ENCODE measurements at places on chromosomes 1 and 21.

GRCh38 chr1:200182701-200183100 lies 155.2 kb downstream of the NR5A2 start:
- no peak for DNase-seq

DNA sequence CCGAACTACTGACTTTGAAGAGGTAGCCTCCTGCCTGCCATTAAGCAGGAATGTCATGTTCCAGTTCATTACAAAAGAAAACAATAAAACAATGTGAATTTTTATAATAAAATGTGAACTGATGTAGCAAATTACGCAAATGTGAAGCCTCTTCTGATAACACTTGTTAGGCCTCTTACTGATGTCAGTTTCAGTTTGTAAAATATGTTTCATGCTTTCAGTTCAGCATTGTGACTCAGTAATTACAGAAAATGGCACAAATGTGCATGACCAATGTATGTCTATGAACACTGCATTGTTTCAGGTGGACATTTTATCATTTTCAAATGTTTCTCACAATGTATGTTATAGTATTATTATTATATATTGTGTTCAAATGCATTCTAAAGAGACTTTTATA lies 159.8 kb upstream of the SGIP1 start:
- no peak for DNase-seq

GRCh38 chr1:18949686-18950400 lies 6.6 kb downstream of the IFFO2 start:
- DNase-seq: peak; percentile 81

GRCh38 chr1:180609643-180610555 lies 21.9 kb upstream of the XPR1 start:
- DNase-seq: no peak

DNA sequence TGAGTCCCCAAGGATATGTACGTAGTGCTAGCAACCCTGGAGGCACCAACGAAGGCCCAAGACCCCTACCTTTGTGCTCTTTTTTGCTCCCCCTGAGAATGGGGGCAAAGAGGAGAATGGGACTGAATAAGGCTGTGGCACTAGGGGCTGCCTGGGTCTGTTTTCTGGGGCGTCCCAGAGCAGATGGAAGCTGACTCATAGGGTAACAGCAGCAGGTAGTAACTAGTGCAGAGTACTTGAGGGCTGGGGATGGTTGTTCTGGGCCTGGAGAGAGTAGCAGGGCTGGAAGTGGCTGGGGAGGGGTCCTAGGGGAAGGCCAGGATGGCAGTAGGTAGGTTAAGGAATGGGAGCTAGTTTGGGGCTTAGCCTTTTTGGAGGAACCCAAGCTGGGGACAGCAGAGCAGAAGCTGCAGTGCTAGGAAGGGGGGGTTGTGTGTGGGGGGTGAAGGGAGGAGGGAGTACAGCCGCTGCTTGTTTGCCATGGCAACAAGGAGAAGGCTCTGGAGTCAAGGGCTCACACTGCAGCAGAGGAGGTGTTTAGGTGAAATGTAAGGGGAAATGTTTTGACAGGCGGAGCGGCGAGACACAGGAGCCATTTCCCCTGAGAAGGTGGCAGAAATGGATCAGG lies 1.8 kb downstream of the NCDN start:
- no peak for DNase-seq

DNA sequence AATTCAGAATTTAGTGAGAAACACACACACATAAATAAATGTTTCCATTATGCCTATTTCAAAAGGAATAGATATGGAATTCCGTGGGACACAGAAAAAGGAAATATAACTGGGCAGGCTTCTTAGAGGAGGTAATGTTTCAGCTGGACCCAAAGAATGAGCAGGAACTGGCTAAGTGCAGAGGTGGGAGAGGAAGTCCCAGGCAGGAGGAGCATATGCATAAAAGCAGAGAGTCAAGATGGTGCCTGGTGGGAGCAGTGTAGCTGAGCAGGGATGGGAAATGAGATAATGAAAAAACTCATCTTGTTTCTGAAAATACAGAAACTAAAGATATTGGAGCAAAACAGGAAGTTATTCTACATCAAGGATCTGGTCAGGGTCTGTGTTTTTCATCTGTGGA lies 115.2 kb upstream of the MAGI3 start:
- no peak for DNase-seq

- DNase-seq: no peak
These were observed 380.1 kb upstream of the CHRM3 start for GRCh38 chr1:239006276-239006675.

- no peak for DNase-seq
These were observed 1485.9 kb downstream of the PLA2G4A start for GRCh38 chr1:188314557-188315137.

DNA sequence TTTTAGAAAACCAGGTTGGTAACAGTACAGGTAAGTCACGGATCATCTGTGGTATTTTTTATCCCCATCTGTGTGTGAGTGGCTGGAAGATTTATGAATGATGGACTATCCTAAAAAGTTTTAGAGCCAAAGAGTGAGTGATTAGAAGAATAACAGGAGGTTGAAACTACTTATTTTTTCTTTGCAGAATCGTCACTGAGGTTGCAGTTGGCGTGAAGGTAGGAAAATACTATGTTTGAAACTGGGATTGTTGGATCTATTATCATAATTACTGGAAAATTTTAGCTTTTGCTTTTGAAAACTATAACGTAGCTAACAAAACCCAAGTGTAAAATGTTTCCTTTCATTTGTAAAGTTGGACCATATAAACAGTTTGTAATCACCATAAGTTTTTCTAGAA lies 1.8 kb downstream of the PTBP2 start:
- DNase-seq: no peak

- peak; percentile 31 for DNase-seq
These were observed at the start of gene TFF3 for GRCh38 chr21:42315296-42315891. Gene TFF3 (minus strand): TSS chr21:42315409. CDS start chr21:42315374, 35 bp downstream.

DNA sequence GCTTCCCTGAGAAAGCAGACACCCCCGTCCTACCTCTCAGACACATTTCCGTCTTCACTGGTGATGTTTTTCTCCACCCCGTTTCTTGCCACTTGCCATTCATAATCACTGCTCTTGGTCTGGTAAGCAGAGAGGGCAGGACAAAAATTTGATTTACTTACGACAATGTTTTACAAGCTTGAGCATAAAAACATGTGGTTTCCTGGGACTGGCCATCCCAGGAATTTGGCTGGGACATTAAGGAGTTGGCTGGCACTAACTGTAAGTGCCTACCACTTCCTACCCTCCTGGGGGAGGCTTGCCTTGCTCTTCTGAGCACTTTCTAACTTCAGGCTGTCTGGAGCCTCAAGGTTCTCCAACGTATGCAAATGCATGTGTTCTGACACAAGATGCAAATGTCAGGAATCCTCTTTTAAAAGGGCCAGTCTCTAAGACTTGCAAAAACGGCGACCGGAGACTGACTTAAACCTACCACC lies 24.2 kb downstream of the ZBTB18 start:
- no peak for DNase-seq

DNA sequence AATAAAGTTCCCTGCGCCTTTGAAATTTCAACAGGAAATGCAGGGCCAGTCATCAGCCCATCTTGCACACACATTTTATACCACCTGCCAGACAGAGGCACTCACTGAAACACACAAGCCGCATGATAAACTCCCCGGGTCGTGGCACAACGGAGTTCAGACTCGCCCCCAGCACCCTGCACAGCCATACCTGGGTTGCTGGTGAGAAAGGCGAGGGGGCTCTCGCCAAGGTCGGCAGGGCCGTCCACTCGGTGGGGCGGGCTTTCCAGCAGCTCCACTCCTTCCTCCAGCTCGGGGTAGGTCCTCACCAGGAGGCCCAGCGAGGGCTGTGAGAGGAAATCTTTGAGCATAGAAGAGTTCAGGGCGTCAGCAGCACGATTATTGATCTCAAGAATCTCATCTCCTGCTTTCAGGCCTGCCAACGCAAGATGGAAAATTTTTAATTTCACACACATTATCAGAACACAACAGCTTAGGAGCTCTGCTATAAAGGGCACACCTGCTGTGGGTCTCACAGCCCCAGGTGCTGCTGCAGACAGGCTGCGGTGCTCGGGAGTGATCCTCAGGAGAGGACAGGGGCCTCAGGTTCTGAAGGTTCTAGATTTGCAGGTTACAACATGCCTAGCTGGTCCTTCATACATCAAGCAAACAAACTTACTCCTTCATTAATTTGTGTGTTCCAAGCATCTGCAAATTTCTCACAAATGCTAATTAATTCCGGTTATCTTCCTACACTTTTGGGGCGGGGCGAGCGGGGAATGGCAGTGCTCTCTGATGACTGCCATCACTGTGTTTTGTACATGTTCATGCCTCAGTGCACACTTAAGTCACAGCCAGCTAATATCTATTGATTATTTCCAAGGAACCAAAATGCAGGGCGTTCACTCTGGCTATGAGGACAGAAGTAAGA lies 144.2 kb upstream of the KRTAP19-8 start:
- DNase-seq: no peak

GRCh38 chr1:229822026-229822425 lies 196.0 kb downstream of the URB2 start:
- no peak for DNase-seq

- no peak for DNase-seq
These were observed 192.9 kb upstream of the PTGFR start for GRCh38 chr1:78297836-78298235.

DNA sequence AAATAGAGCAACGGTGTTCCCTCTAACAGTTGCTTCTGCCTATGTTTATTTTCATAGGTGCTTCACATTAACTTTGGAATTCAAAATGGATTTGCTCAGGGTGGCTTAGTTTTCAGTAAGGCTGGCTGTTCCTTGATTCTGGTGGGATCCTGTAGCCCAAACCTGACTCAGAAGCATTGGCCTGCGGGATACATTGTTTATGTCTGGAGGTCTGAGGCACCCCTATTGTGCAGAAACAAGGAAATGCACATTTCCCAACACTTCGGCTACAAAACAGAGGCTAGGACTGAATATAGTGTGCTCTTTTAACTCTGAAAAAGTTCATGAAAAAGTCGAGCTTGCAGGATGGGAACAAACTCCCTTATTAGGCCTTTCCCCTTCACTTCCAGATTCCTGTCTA lies 133.8 kb upstream of the F3 start:
- peak; percentile 89 for DNase-seq

GRCh38 chr1:22789356-22789994 lies 78.8 kb downstream of the EPHB2 start:
- DNase-seq: no peak

GRCh38 chr21:34085129-34085528 lies 11.8 kb downstream of the MRPS6 start:
- DNase-seq: no peak

DNA sequence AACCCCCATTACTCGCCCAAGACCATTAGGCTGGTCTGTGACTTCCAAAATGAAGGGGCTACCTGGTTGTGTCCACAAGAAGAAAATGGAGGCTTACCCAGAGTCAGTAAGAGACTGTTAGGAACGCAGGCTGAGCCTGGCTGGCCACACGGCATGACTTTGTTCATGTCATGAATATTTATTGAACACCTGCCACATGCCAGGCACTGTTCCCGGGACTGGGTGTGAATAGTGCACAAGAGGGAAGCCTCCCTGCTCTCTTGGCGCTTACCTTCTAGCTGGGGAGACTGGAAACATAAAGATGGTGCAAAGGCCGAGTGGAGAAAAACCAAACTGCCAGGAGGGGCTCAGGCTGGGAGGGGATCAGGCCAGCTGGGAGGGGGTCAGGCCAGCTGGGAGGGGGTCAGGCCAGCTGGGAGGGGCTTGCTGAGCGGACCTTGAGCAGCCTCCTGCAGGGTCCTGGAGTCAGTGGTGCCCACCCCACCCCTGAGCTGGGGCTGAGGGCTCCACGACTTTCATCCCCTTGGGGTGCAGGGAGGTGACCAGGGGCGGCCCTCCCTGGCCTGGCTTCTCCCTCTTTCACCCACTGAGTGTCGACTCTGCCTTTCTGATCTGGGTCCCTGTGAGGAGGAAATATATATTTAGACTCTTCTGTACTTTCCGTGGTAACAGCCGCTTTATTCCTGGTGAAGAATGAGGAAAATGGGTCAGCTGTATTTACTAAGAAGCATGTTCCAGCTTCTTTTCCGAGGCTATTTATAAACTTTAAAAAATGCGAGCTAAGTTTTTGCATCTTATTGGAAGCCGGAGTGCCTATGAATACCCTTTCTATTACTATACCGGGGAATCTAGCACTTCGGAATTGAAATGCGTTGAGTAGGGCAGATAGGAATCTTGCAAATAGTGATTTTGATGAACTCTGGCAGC lies 139.0 kb downstream of the CAMTA1 start:
- DNase-seq: no peak

GRCh38 chr1:91129458-91129857 lies 107.6 kb upstream of the ZNF644 start:
- no peak for DNase-seq

- DNase-seq: no peak
These were observed 16.4 kb upstream of the CGN start for GRCh38 chr1:151494741-151495281.

DNA sequence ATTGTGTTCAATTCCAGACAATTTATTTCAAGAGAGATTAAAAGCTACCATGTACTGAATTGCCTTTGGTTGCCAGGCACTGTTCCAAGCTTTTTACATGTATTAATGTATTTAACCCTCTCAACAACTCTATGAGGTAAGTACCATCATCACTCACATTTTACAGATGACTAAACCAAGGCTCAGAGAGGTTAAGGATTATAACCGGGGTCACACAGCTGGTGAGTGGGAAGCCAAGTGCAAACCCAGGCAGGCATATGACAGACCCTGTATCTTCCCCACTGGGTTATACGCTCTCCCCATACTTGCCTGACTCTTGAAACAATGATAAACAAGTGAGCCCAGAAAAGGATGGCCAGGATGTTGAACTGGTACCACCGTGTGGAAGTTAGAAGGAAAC lies 16.5 kb downstream of the PLEKHA6 start:
- no peak for DNase-seq

- no peak for DNase-seq
These were observed 325.3 kb upstream of the ADAMTS5 start for GRCh38 chr21:27292229-27292628.

- peak; percentile 71 for DNase-seq
These were observed 9.5 kb upstream of the IL24 start for GRCh38 chr1:206887701-206888100.

- no peak for DNase-seq
These were observed 93.7 kb downstream of the WDR3 start for GRCh38 chr1:118023199-118023598.

- no peak for DNase-seq
These were observed 299.5 kb upstream of the FMN2 start for GRCh38 chr1:239792157-239792556.

DNA sequence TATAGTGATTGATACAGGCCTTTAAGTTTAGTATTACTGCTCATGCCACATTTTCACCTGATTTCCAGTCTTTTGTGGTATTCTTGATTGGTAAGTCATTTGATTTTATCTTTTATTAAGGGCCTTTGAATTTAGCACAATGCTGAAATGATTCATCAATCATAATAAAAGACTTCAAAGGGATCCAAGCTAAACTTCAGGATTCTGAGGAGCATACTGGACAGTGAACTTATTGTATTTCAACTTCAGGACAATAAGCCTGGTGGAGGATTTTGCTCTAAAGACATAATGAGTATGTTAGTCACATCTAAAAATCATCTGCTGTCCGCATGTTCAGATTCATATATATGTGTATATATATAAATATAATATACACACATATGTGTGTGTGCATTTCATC lies 233.3 kb downstream of the SETD4 start:
- no peak for DNase-seq
